Gastroesophageal sphincter (tissue), 4 donors: ENCODE measurements at places on chromosomes 6 and 20.

- no peak for ATAC-seq
These were observed 32.9 kb upstream of the EEF1E1 start for GRCh38 chr6:8135276-8135675.

- ATAC-seq: no peak
These were observed 926 bp downstream of the MYLIP start for GRCh38 chr6:16129623-16130401.

- no peak for ATAC-seq
These were observed 8.6 kb downstream of the BMP7 start for GRCh38 chr20:57257701-57258453.

DNA sequence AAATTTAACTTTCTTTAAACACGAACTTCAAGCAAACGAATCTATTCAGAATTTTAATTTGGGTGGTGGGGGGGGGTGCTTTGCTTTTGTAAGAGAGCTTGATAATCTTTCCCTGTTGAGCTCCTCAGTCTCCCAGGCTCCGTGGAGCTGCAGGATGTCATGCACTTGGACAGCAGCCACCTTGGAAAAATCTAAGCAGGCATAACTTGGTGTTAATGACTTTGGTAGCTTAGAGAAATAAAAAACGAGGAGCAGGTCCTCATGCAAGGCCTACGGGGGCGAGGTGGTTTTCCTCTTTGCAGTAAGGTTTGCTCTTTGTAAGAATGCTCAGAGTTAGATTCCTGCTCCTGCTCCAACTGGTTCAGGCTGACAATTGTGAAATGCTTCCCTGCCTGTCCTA is 102.3 kb downstream of the EDN1 start:
- no peak for ATAC-seq

DNA sequence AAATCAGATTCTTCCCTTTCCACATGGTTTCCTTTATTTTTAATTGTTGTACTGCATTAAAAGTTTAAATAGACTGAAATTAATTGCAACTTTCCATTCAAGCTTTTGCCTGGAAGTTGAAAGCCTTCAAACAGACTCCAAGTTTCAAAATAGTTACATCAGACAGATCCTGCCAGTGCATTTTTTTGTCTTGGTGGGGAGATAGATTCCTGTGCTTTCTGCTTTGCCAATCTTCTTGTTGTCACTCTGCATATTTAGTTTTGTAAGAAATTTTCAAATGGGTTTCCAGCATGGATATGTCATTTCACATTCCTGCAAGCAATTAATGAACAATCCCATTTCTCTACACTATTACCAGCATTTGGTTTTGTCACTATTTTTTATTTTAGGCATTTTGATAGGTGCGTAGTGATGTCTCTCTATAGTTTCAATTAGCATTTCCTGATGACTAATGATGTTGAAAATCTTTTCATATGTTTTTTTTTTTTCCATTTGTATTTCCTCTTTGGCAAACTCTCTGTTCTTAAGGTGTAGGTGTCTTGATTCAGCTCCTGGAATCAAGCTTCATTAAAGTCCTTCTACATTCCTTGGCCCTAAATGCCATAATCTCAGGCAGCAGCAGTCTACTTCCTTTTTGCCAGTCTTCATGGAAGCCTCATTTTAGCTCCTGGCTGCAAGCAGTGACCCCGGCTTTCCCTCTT is 40.5 kb downstream of the SCP2D1 start:
- ATAC-seq: no peak

DNA sequence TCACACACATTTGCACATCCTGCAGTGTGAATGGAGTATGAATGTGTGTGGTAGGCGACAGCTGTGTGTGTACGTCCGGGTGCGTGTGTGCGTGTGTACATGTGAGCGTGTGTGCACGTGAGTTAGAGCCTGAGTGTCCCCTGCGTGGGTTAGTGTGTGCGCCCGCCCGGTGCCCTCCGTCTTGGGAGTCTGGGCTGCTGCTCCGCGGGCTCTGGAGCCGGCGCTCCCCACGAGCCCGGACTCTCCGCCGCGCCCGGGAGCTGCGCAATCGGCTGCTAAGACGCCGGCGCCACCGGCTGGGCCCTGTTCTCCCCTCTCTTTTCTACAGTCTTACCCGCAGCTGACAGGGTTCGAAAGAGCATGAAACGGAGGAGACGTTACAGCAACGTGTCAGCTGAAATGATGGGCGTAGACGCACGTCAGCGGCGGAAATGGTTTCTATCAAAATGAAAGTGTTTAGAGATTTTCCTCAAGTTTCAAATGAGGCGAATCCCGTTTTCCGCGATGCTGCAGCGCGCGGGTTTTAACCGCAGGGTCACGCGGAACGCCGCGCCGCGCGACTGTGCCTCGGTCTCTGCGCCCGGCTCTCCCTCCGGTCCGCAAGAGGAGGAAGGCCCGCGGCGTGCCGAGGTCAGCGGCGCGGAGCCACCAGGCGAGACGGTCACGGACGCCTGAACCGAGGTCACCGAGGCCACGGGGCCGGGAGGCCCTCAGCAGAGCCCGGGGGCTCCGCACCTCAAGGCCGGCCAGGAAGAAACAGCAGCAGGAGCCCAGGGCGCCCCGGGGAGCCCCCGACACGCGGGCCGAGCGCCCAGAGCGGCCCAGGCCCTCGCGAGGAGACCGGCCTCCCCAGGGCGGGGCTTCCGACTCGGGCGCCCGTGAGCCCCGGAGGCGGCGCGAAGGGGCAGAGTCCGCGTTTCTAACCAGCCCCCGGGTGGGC is 95.3 kb upstream of the BHLHE23 start:
- ATAC-seq: peak; percentile 71

- no peak for ATAC-seq
These were observed 38.5 kb upstream of the OR14J1 start for GRCh38 chr6:29263001-29263400.

DNA sequence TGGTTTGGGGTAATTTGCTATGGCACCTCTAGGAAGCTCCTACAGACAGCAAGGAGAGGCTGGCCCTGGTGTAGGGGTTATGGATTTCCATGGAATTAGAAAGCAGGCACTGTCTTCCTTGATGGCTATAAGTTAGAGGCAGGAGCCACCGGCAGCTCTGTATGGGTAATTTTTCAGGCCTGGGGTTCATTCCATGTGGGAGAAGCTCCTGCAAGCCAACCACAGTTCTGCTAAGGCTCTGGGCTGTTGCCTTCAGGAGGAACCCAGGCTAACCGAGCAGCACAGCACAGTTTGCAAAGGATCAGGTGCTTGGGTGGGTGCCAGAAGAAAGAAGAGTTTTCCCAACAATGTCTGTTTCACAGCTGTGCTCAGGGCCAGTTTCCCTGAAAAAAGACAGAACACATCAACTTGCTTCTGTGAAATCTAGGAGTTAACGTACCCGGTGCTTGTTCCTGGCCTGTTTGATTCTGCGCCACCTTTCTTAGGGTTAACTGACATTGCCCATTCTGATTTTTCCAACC is 162.8 kb upstream of the MYLIP start:
- no peak for ATAC-seq

- ATAC-seq: no peak
These were observed 49.5 kb downstream of the TRERF1 start for GRCh38 chr6:42402184-42402583.

GRCh38 chr6:170451762-170452651 is 101.1 kb downstream of the PSMB1 start:
- no peak for ATAC-seq

- ATAC-seq: peak; percentile 58
These were observed 160.2 kb downstream of the BTBD3 start for GRCh38 chr20:12077875-12078274.

- ATAC-seq: peak; percentile 72
These were observed 115.9 kb downstream of the OTOR start for GRCh38 chr20:16864069-16864468.

- ATAC-seq: no peak
These were observed 10.5 kb upstream of the SRXN1 start for GRCh38 chr20:663315-664090.

DNA sequence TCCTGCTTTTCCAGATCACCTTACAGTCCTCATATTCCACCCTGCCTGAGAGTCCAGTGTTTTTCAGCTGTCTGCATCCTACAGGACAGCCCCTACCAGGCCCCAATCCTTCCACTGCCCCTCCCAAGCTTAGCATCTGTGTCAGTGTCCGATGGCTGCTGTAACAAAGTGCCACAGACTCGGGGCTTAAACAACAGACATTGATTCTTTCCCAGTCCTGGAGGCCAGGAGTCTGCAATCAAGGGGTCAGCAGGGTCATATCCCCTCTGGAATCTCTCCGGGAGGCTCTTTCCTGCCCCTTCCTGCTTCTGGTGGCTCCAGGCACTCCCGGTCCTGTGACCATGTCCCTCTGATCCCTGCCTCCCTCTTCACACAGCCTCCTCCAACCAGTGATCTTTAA is 396.6 kb upstream of the MAP3K7 start:
- ATAC-seq: no peak

GRCh38 chr6:101490857-101491256 is 97.3 kb downstream of the GRIK2 start:
- ATAC-seq: no peak

GRCh38 chr6:35259948-35260590 is 534 bp downstream of the ZNF76 start:
- ATAC-seq: peak; percentile 59

DNA sequence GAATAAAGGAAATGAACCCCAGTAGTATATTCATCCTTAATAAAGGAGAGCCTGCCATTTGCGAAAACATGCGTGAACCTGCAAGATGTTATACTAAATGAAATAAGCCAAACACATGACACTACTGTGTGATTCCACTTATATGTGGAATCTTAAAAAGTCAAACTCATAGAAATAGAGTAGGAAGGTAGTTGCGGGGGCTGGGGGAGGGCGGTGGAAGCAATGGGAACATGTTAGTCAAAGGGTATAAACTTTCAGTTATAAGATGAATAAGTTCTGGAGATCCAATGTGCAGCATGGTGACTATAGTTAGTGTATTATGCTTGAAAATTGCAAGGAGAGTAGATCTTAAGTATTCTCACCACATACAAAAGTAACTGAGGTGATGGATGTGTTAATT is 72.9 kb downstream of the ANKRD6 start:
- ATAC-seq: no peak

GRCh38 chr6:70130865-70131264 is 172.0 kb downstream of the COL9A1 start:
- ATAC-seq: no peak

- no peak for ATAC-seq
These were observed 24.6 kb downstream of the EDN1 start for GRCh38 chr6:12314751-12315150.

DNA sequence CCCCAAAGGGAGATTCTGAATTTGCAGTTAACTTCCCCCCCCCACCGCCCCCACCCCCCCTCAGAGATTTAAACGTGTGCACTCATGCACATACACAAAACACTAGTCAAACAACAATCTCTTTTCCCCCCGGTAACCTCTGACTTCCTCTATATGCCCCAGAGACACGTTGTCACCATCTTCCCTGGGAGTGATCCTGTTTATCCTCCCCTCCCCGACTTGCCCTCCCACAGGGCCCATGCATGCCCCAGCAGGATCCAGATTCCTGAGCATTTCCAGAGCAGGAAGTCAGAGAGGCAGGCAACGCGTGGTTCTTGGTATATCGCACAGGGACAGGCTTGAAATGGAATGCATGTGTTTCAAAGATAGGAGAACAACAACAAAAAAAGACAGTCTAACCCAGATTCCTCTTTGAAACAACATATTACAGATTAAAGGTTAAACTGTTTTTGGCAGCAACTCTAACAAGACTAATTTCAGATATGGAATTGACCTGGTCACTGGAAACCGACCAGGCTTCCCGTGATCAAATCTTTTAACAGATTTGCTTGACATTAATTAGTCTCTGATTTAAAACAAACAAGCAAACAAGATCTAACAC is 1.3 kb downstream of the BLCAP start:
- peak; percentile 17 for ATAC-seq

DNA sequence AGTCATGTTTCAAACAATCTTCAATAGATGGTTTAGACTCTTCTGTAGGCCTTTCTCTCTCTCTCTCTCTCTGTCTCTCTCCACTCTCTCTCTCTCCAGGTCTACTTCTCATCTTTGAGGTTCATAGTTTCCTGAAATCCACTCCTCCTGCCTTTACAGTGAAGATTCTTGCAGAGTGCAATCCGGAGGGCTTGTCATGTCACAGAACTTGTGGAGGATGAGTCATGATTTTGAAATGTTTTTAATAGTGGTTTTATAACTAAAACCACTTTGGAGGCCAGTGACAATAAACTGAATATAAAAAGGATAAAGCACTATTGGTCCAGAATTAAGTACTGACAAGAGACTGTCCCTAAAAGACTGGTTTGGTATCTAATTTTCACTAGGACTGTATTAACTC is 156.3 kb downstream of the KIF6 start:
- no peak for ATAC-seq

- ATAC-seq: no peak
These were observed 302.8 kb upstream of the FOXQ1 start for GRCh38 chr6:1009103-1009502.

- ATAC-seq: no peak
These were observed 512.7 kb upstream of the ZNF337 start for GRCh38 chr20:26209171-26209941.

GRCh38 chr6:98657764-98658163 is 176.6 kb upstream of the POU3F2 start:
- no peak for ATAC-seq

DNA sequence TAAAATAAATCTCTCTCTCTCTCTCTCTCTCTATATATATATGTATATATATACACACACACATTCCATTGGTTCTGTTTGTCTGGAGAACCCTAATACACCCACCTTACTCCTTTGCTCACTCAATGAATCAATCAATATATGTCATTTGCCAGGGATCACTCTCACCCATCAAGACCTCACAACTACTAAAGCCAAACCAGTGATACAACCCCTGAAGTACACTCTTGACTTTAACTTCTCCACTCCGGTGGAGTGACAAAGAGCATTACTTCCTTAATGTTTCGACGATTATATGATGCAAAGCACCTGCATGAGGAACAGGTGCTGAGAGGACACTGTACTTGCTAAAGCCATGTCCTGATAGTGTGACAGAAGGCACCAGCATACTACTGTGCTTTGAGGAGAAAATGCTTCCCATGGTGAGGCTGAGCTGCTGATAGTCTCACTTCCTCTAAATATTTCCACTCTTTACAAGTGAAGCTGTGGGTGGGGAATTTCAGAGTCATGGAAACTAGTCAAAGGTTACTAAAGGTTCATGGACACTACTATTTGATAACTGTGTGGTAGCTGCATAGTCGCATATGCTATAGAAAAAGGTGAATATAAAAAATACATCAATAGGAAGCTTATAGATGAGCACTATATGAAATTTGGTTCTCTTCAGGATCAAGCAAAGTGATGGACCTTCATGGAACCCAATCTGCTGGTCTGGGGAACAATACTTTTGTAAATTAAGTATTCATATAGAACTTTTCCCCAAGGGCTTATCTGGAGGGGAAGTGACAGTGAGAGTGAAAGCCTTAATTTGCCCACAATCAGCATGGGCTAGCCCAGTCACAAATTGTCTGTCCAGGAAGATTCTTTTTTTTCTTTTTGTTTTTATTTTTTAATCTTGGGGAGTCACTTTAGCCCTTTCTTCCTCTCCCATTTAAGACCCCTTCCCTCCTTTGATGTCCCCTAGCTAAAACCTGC is 141.9 kb upstream of the NEDD9 start:
- peak; percentile 32 for ATAC-seq

GRCh38 chr20:50085481-50086365 is 27.2 kb downstream of the UBE2V1 start:
- ATAC-seq: peak; percentile 73

- ATAC-seq: no peak
These were observed 87.8 kb downstream of the PHACTR3 start for GRCh38 chr20:59692139-59692538.

GRCh38 chr20:54494303-54495006 is 19.1 kb downstream of the DOK5 start:
- no peak for ATAC-seq
